ENCODE measurements at places on chromosomes 2 and 18. TPM values are rescaled to one million over a fixed set of nuclear protein-coding genes. Genes with fewer than 3 reads are reported as not detected.

AMER3 gene
- 0.17 TPM for polyA plus RNA-seq

SIX2 gene
- 0.47 TPM for polyA plus RNA-seq

ARHGEF4 gene
- 10.6 TPM for polyA plus RNA-seq

DYNAP gene
- 1.1 TPM for polyA plus RNA-seq

CTNNA2 gene
- polyA plus RNA-seq = 3.9 TPM

SFT2D3 gene
- polyA plus RNA-seq = 7.3 TPM

MAL gene
- not detected for polyA plus RNA-seq

BCL11A gene
- polyA plus RNA-seq = 12.2 TPM

YPEL5 gene
- polyA plus RNA-seq = 18.5 TPM

TAF1B gene
- polyA plus RNA-seq = 5.4 TPM

VWA3B gene
- polyA plus RNA-seq = not detected

ERBB4 gene
- 1.3 TPM for polyA plus RNA-seq

POTEE gene
- polyA plus RNA-seq = 0.44 TPM

TSPYL6 gene
- polyA plus RNA-seq = not detected

LOXL3 gene
- polyA plus RNA-seq = 22.1 TPM

UGT1A3 gene
- not detected for polyA plus RNA-seq

PPP1R1C gene
- polyA plus RNA-seq = 1.3 TPM

CREG2 gene
- 2.0 TPM for polyA plus RNA-seq

KIAA2012 gene
- polyA plus RNA-seq = not detected

SERPINB13 gene
- not detected for polyA plus RNA-seq

RETREG2 gene
- polyA plus RNA-seq = 66.8 TPM

CCBE1 gene
- 5.2 TPM for polyA plus RNA-seq

KIF1A gene
- polyA plus RNA-seq = 83.2 TPM

IHH gene
- polyA plus RNA-seq = 0.13 TPM

ALPI gene
- not detected for polyA plus RNA-seq

ANTXR1 gene
- polyA plus RNA-seq = 15.8 TPM

GRHL1 gene
- 1.3 TPM for polyA plus RNA-seq

RPRD1A gene
- polyA plus RNA-seq = 28.3 TPM

DNAJC5G gene
- 0.83 TPM for polyA plus RNA-seq

LYG1 gene
- polyA plus RNA-seq = 0.68 TPM

KRTCAP3 gene
- 72.5 TPM for polyA plus RNA-seq

SLC9A2 gene
- 0.03 TPM for polyA plus RNA-seq

HDHD2 gene
- polyA plus RNA-seq = 11.1 TPM

REG1B gene
- polyA plus RNA-seq = not detected

RNU2-63P gene
- not detected for polyA plus RNA-seq

TEKT4 gene
- not detected for polyA plus RNA-seq

SERPINB12 gene
- polyA plus RNA-seq = not detected

NXPH2 gene
- 1.9 TPM for polyA plus RNA-seq

RIOK3 gene
- polyA plus RNA-seq = 5.8 TPM

OTOS gene
- polyA plus RNA-seq = 0.19 TPM

ANKRD36B gene
- 1.4 TPM for polyA plus RNA-seq

DAW1 gene
- 0.24 TPM for polyA plus RNA-seq

UGT1A9 gene
- not detected for polyA plus RNA-seq

TCF23 gene
- 0.02 TPM for polyA plus RNA-seq

CELF4 gene
- 1.6 TPM for polyA plus RNA-seq

SERPINB4 gene
- polyA plus RNA-seq = 0.36 TPM

Data from H1 (cell line).